ENCODE measurements at places on chromosomes 12 and 14. TPM values are rescaled to one million over a fixed set of nuclear protein-coding genes. Genes with fewer than 3 reads are reported as not detected.

SERPINA12 gene
- not detected for total RNA-seq

GRCh38 chr12:124501112-124501561 lies 66.3 kb downstream of the NCOR2 start:
- no peak for DNase-seq

DNA sequence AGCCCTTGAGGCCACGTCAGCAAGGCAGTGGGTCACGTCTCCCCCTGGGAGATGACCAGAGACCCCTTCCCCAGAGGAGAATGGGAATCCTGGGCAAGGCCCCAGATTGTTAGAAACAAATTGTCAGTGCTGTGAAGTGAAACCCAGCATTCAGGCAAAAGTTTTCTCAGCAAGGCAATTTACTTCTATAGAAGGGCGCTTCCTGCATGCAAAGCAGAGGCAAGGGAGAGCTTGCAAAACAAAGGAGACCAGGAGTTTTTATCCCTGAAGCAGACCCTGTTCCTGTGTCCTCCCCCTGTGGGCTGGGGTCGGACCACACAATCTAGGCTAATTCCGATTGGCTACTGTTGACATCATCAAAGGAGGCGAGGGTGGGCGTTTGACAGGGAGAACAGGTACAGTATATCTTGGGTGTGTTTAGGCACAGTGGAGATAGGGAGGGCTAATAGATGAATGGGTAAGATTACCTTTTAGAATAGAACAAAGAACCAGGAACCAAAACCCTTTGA lies 114.2 kb downstream of the RIN3 start:
- no peak for DNase-seq

- DNase-seq: no peak
Measured at GRCh38 chr12:6235906-6236640, 35.9 kb downstream of the CD9 start.

GRCh38 chr14:104654119-104654518 lies 35.3 kb upstream of the INF2 start:
- DNase-seq: no peak

Data from endothelial cell of umbilical vein (primary cell).